ENCODE measurements at places on chromosomes 11 and 22.

- no peak for DNase-seq
These were observed 19.1 kb downstream of the GUCY1A2 start for GRCh38 chr11:106999196-106999595.

DNA sequence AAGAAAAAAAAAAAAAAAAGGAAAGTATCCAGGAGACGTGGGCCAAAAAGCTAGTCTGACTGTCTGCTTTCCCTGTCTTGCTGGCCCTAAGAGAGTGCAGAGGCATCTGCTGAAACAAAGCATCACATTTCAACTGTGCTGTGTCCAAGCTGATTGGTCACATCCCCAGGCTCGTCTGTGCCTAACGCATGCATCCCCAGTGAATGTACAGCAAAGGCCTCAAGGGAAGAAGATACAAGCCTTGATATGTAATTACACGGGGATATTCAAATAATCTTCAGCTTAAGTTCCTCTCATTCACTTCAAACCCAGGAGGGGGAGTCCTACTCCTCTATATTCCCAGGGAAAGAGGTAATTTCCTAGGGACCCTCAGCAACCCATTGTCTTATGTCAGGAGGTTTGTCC, 5.4 kb upstream of the SORL1 start:
- no peak for DNase-seq

DNA sequence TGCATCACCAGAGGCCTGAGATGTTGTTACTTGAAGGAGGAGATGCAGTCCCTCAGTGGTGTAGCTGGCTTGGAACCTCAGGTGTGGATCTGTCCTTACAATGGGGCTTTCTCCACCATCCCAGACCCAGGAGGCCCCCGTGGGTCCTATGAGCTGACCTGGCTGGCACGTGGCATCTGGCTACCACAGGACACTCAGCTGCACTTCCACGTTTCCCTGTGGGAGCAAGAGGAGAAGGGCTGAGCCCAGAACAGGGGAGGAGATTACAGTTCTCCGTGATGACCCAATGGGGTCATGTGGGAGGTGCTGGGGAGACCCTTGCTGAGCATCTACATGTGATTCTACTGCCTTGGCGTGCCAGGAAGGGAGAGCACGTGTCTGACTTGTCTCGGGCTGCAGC, 1448.4 kb downstream of the TBC1D22A start:
- no peak for DNase-seq

DNA sequence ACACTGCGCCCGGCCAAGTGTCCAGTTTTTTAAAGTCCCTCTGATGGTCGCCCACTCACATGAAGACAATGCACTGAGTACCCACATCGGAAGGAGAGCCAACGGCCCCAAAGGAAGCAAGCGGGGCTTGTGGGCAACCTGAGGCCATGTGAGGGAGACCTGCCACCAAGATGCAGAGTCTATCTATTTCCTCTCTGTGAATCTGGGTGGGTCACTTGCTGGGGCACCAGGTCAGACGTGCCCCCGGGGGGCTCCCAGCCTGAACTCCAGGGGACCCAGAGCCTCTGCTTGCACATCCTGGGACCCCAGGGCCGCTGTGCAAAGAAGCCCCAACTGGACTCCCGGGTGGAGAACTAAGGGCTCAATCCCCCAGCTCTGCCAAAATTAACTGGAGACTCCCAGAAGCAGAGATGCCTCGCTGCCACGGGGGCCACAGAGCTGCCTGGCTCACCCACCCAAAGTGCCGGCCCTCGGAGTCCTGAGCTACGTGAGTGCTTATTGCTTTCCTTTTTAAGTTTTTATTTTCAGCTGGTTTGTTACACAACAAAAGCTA, 106.4 kb downstream of the BRD1 start:
- DNase-seq: no peak

DNA sequence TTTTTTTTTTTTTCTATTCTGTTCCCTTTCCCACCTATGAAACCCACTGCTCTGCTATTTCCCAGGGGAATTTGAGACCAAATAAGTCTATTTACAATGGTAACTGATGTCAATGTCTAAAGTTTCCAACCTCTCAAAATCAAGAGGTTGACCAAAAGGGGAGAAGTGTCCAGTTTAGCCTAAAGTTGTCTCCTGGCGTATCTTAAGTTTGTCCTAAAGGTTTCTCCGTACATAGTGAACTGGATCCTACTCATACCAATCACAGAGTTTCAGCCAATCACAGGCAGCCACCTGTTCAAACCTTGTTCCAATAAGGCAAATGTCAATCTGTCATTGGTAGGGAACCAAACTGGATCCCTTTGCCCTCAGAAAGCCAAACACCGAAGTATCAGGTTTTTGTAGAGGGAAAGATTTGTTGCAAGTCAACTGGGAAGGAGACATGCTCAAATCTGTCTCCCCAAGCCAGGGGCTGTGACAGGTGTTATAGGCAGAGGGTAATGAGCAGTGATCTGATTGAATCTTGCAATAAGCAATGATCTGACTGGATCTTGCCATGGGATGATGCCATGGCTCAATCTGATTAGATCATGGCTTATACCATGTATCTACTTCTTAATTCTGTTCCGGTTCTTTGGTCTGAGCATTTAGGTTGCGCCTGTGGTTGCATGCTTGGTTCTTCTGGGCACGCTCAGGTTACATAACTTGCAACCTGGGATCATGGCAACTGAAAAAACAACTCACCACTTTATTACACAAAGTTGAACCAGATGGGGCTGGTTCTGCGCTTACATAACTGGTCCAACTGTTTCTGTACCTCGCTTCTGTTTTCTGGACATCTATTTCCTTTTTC, 1.1 kb upstream of the VPS37C start:
- no peak for DNase-seq

GRCh38 chr11:23875176-23875850, 621.5 kb upstream of the LUZP2 start:
- DNase-seq: no peak

- no peak for DNase-seq
These were observed 2.6 kb upstream of the VWCE start for GRCh38 chr11:61297746-61298145.

DNA sequence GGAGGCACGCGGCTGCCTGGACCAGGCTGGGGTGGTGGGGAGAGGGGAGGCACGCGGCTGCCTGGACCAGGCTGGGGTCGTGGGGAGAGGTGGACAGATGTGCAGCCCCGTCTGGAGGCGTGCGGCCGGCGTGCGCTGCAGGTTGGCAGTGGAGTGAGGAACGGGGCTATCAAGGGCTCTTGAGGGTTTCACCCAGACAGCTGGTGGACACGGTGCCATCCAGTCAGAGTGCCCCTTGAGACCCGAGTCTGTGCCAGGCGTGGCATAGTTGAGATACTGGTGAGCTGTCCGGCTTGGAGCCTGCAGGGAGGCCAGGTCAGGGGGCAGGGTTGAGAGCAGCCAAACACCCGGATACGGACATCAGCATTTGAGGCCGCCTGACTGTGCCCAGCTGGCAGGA, 1.5 kb upstream of the GRAMD4 start:
- DNase-seq: no peak

- no peak for DNase-seq
These were observed 36.6 kb downstream of the TP53I11 start for GRCh38 chr11:44914105-44914504.

DNA sequence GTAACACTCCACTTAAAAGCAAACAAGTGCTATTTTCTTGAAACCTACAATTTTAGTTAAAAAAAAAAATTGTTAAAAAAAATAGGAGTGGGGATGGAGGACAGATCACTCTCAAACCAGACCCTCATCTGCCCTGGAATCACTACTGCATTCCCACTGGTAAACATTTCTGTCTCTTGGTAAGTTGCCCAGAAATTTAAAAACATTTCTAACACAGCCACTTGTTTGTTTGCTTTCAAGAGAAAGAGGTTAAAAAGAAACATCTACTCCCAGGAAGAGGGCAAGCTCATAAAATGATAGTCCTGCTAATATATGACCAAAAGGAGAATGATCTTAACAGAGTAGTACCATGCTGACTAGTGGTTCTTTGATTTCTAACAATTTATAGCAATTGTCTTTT, 83.3 kb downstream of the SGSM3 start:
- DNase-seq: no peak

GRCh38 chr22:44609400-44609988, 92.5 kb upstream of the PRR5 start:
- DNase-seq: no peak

- DNase-seq: no peak
These were observed 12.0 kb downstream of the TMEM86A start for GRCh38 chr11:18710545-18710944.

- no peak for DNase-seq
These were observed 20.5 kb upstream of the STK33 start for GRCh38 chr11:8614497-8614896.

DNA sequence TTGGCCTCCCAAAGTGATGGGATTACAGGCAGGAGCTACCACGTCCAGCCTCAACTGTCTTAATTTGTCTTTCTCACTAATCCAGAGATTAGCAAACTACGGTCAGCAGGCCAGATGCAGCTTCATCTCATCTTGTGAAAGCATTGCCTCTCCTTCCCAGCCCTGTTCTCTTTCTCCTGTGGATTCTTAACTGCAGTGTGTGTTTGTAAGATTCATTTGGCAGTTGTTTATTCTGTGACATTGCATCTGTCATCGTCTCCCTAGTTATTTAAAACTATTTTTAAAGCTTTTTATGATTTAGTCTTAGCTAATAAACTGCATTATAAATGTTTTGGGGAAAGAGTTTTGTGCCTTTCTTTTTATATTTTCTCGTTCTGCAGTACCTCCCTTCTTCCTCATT, 29.2 kb downstream of the RNF169 start:
- DNase-seq: no peak

DNA sequence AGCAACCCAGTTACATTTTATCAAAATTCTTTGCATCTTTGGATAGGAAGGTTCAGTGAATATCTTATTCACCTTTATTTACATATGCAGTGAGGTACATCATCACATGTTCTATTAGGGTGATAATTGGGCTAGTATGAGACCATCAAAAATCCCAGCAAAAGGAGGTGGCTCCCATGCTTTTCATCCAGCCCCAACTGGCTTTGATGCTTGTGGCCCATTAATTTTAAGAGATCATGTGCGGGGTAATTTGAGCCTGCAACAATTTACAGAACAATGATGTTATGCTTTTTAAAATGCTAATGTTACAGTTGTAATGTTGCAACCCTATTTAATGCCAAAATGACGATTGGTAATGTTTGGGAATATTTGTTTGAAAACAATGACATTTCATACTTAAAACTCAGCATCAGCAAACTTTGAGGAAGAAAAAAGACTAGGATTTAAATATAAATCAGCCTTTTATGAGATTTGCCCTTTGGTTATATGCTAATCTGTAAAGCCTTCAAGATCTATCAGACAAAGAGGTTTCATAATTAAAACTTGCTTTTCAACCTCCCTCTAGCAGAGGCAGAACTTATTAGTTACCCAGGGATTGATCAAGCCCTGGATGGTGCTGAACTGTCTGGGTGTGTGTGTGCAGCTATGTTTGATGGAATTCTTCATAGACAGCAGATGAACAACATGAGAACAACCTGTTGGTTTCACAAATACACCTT, 183.5 kb upstream of the SORL1-AS1 start:
- no peak for DNase-seq

DNA sequence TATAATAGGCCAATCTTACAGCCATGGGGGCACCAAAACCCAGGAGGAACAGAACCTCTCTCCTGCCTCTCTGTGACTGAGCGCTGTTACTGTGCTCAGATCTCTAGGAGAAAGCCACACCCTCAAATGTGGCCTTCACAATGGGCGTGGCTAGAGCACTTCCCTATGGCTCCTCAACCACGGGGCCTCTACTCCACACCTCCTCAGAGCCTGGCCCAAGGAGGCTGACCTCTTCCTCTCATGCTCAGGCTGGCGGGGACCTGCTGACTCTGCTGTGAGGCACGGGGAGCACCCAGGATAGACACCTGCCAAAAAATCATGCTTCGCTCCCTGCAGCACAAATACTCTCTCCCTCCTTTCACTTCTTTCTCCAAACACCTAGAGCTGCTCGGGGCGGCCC, 41.0 kb downstream of the C11orf58 start:
- no peak for DNase-seq

GRCh38 chr11:62974848-62975522, 9.8 kb downstream of the SLC22A6 start:
- DNase-seq: peak; percentile 20

DNA sequence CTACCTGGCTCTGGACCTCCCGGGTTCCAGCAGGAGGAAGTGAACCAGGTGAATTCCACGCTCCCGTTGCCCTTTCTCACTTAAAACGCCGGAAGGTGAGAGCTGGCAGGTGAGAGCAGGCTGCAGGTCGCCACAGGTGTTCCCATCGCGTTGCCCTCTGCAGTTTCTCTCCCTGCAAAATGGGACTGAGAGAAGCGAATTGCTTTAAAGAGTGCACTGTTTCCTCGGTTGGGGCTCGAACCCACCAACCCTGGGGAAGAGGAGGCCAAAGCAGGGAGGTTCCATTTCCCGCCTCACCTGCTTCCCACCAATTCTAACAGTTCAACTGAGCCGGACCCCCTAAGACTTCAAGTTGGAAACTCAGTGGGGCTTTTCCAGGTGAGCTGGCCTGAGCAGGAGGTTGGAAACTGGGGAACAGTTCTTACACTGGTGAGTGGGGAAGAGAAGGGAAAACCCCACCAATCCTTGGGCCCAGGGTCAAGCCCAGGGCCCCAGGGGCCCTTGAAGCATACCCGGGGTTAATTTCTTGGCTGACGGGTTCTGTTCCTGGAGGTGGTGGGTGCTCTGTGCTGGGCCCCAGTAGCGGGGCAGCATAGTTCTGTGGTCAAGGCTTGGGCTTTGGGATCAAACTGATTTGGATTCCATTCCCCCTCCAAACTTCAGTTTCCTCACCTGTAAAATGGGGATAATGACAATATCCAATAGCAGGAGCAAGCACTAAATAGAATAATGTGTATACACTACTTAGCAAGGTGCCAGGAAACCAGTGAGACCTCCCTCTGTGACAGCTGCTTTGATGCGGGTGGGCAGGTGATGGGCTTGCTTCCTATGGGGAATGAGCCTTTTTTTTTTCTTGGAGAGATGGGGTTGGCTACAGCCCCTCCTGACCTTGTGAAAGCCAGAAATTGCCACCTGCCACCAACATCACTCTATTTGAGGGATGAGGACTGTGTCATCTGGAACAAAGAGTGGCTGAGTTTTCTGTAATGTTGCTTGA, 788 bp downstream of the CD82 start:
- no peak for DNase-seq
